Left cardiac atrium (tissue), 4 donors: ENCODE measurements at places on chromosomes 16 and 17.

- no peak for DNase-seq
Observed at GRCh38 chr17:69239611-69240600, 11.3 kb upstream of the ABCA10 start.

- DNase-seq: no peak
Observed at GRCh38 chr16:57411362-57411976, 6.9 kb downstream of the CCL17 start.

DNA sequence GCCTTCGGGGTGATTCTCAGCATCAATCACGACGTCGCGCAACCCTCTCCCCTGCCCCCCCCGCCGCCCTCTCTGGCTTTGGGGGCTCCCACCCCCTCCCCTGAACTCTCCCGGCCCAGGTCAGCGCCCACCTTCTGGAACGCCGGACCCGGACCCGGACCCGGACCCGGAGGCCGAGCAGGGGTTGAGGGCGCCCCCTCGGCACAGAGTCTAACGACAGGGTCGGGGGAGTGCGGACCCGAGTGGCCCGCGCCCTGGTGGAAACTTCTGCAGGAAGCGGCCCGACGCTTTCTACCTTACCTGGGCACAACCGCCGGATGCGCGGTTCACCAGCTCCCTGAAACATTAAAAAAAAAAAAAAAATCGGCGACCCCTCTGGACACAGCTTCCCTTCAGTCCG is 16.2 kb downstream of the SALL1 start:
- no peak for DNase-seq

DNA sequence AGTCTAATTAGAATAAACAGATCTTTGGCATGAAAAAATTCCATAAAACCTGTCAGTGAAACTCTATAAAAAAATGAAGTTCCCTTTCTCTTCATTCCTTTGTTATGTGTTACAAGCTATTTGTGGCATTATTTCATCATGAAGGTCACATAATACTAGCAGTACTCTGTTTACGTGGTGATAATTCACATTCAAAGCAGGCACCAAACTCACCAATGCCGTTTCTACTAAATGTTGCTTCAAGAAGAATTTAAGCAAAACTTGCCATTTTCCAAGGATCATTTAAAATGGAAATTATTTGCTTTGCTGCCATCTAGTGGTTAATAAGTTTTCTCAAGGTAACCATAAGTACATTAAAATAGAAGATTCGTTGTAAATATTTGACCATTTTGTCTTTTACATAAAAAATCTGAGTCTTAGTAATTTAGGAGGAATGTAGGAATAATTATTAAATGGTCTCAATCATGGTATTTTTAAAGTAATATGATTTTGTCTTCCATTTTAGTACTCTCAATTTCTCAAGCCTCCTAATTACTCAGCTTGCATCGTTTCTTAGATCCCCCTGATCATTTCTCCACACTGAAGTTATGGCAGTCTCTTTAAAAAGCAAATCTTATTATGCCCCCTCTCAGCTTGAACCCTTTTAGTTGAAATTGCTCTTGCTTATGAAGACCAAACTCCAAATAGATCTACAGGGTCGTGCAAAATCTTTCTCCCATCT is 80.8 kb downstream of the OMG start:
- no peak for DNase-seq

- peak; percentile 26 for DNase-seq
Observed at GRCh38 chr16:84507011-84507982, 2.8 kb upstream of the MEAK7 start.

- DNase-seq: no peak
Observed at GRCh38 chr17:40510328-40510648, 8.9 kb upstream of the TNS4 start.

DNA sequence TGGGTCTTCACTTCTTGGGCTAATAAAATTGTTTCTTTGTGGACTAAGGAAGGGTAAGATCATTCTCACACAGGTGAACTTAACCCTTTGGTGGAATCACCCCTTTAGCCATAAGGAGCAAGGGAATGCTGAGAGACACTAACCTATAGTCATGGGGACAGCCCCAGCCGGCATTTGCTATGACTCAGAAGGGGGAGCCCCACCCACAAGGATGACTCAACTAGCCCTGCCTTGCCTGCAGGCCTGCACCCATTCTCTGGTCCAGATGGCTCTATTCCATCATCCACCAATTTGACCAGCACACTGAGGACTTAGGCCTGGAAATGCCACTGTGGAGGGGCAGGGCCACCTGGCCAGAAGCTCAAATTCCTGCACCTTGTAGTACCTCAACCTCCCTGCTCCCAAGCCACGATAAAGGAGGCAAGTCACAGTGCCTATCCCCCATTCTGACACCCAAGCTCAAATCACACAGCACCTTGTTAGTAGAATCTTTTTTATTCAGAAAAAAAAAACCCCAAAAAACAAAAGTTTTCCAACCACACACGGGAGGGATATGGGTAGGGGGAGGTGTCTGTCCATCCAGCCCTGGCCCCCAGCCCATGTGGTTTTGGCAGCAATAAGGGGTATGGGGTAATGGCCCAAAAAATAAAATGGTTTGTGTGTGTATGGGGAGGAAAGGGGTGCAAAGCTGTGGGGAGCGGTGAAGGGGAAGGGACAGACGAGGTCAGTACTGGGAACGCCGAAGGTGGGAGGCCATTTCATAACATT is 3.0 kb downstream of the PFN1 start:
- peak; percentile 85 for DNase-seq

DNA sequence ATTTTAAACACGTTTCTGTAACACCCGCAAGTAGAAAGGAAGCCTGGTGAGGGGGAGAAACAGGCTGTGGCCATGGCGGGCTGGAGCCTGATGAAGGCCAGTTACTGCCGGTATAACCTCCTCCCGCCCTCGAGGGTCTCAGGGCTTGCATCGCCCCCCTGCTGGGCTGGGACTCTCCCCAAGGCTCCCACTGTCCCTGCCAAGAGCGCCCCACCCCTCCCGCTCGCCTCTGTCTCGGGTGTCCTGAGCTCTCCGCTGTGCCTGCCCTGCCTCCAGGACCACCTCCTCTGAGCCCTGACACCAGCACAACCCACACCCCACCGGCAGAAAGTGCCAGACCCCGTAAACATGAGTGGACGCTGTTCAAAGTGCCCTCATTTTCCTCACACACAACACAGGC is 18.7 kb downstream of the TMEM204 start:
- no peak for DNase-seq

GRCh38 chr17:67068999-67069398 is 24.6 kb downstream of the CACNG1 start:
- DNase-seq: no peak

GRCh38 chr16:85084841-85085510 is 27.3 kb downstream of the CIBAR2 start:
- DNase-seq: no peak

- DNase-seq: no peak
Observed at GRCh38 chr17:10058921-10059683, 139.3 kb downstream of the GAS7 start.
